ENCODE measurements at places on chromosomes 11 and 22.

DNA sequence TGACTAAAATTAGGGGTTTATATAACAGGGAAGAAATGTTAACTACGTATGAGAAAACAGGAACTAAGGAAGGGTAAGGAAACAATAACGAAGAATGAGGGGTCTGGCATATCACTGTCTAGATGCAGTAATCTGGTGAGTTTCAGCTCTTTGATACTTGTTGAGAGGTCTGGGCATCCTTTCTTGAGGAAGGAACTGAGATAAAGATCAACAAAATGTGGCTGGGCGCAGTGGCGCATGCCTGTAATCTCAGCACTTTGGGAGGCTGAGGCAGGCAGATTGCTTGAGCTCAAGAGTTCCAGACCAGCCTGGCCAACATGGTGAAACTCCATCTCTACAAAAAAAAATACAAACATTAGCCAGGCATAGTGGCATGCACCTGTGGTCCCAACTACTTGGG is 2.7 kb downstream of the DCDC1 start:
- DNase-seq = no peak

DNA sequence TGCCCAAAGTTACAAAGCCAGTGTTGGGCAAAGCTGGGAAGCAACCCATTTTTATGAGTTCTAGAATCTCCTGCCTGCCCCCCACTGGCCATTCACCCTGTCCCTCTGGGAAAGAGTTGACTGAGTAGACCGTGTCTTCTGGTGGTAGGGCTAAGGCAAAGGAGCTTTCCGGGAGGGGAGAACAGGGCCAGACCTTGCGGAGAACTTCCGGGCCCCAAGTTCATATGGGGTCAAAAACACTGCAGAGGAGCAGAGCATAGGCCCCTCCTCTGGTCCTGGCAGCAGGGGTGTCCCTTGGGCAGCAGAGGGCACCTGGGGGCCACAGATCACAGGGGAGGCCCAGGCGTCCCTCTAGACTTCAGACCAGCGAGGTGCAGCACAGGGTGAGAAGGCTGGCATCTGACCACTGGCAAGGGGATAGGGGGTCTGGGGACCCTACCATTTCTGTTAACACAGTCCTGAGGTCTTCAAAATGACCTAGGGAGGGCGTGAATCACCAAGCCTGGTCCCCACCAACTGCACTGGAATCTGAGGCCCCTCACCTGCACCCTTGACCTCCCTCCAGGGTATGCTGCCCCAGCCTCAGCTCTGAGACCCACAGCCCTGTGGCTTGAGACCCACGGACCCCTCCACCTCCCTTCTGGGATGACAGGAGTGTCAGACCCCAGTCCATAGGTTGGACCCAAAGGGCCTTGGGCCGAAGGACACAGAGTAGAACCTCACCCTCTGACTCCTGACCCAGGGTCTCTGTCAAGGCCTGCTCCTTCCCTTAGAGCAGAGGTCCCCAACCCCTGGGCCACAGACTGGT is 1.3 kb upstream of the ARAP1 start:
- no peak for DNase-seq

DNA sequence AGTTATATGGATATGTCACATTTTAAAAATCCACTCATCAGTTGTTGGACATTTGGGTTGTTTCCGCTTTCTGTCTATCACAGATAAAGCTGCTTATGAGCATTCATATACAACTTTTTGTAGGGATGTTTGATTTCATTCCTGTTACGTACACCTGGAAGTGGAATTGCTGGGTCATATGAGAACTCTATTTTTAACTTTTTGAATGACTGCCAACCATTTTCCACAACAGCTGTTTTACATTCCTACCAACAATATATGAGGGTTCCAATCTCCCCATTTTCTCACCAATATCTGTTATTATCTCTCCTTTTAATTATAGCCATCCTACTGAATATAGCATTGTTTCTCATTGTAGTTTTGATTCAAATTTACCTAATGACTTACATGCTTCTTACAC is 172.0 kb downstream of the UVRAG start:
- no peak for DNase-seq

- no peak for DNase-seq
These were observed 5.5 kb upstream of the CXCR5 start for GRCh38 chr11:118878163-118878563.

GRCh38 chr11:91446267-91446666 is 778.4 kb upstream of the FAT3 start:
- no peak for DNase-seq

DNA sequence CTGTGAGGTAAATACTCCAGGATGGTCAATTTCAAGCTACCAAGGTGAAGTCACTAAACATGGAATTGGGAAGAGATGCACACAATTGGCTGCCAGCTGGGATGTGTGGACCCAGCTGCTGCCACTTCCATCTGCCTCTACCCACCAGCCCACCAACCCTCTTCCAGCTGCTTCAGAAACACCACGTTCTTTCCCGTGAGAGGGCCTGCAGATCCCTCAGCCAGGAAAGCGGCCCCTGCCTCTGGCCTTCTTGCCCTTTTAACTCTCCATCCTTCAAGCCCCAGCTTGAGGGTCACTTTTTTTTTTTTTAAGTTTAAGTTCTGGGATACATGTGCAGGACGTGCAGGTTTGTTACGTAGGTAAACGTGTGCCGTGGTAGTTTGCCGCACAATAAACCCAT is 20.0 kb downstream of the PRG3 start:
- DNase-seq = peak; percentile 18

- DNase-seq = no peak
These were observed 192.2 kb downstream of the MIAT start for GRCh38 chr22:26849575-26849974.

DNA sequence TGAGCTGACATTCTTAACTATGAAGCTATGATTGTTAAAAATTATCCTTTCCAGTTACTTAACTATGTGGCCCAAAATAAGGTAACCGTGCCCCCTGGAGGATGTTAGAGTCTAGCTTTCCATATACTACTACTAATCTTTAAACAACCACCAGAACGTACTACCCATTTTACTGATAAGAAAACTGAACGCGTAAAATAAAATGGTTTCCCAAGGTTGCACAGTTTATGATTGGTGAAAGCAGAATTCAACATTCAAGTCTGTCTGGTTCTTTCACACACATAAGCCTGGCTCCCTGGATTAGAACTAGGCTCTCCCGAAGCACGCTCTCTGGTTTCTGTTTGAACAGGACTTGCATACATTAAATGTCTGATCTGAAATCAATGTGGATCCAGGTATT is 437.8 kb upstream of the CCDC90B start:
- peak; percentile 22 for DNase-seq

- no peak for DNase-seq
These were observed 824.5 kb downstream of the TBC1D22A start for GRCh38 chr22:47586946-47587345.

DNA sequence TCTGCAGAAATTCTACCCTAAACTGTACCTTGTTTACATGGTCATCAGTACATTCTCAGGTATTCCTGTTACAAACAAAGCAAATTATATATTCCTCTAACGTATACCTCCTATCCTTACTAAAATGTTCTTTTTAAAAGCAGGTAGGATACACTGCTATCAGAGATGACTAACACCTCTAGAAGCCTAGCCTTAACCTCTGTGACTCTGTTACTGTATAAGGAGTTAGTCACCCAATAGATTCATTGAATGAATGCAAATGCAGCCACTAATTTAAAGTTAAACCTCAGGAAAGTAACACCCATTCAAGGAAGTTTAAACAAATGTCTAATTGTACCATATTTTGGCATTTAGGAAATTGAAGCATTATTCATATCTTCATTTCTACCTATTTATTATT is 82.2 kb downstream of the FCHSD2 start:
- no peak for DNase-seq

DNA sequence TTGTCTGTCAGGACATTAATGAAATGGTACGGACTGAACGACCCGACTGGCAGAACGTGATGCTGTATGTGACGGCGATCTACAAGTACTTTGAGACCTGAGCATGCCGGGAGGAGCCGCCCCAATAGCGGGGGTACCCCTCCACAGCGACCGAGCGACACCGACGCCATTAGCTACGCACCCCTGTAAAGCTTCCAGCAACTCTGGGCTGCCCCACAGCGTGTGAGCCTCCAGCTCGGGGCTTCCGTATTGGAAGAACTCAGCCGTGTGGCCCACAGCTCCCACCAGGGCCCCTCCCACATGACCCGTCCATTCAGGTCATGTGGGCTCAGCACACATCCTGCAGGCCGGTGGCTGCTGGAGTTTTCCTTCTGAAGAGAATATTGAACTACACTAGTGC is 12.9 kb upstream of the ADORA2A start:
- no peak for DNase-seq

DNA sequence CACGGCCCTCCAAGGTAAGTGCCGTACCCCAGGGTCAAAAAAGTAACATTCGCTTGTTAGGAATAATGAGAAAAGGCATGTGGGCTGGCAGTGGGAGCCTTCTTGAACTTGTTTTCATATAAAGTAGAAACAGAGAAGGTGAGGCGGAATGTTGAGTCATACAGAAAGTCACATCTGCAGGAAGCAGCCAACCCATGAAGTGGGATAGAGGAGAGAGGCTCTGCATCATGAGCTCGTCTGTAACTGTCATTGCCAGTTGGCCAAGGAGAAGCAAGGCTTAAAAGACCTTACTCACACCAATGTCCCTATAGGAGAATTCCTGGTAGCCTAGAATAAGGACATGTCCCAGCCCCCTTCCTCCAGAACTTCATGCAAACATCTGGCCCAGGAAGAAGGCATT is 253.3 kb downstream of the BUD13 start:
- no peak for DNase-seq

- no peak for DNase-seq
These were observed 59.3 kb upstream of the NCAM1 start for GRCh38 chr11:112901924-112902323.

DNA sequence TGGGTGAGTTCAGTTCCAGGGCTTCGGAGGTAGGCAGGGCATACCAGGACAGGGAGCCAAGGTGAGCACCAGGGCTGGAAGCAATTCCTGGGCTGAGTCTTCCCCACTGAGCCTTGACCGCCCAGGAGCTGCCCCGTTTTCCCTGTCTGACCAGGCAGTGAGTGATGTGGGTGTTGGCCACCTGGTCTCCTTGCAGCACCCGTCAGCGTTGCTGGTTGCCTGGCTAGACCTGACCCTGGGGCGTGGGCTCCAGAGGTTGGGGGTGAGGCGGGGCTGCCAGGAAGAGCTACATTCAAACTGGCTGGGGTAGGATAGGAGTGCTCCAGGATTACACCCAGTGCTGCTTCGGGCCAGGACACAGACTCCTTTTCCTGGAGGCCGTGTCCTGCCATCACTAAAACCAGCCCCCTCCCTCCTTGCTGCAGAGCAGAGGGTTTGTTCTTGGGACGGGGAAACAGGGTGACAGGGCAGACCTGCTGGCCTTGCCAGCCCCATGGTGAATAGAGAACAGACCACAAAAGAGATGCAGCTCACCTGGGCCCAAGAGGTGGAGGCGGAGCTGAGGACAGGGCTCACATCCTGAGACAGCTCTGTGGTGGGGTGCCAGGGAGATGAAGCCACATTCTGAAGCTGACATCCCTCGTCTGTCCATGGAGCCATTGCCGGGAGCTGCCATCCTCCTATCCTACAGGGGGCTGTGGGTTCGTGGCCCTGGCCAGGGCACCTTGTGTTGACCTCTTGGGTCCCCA is 14.2 kb downstream of the INCENP start:
- no peak for DNase-seq

GRCh38 chr22:19959587-19960490 is 18.2 kb upstream of the TXNRD2 start:
- no peak for DNase-seq

DNA sequence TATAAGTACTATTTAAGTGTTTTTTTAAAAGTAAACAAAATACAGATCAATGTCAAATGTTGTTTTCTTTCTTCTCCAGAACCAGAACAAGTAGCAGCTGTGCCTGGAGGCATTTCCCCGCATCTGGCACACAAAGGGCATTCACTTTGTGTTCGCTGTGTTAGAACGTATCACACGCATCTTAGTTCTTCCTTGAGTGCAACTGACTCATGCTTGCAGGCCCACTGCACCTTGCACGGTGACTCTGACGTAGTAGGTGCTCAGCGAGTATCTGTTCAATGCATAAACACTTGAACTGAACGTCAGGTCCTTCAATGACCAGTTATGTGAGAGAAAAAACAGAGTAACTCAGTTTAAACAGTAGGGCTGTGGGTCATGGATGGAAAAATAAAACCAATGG is 3.5 kb downstream of the IFT27 start:
- DNase-seq = no peak

GRCh38 chr11:13338427-13339069 is 61.0 kb downstream of the BMAL1 start:
- no peak for DNase-seq

DNA sequence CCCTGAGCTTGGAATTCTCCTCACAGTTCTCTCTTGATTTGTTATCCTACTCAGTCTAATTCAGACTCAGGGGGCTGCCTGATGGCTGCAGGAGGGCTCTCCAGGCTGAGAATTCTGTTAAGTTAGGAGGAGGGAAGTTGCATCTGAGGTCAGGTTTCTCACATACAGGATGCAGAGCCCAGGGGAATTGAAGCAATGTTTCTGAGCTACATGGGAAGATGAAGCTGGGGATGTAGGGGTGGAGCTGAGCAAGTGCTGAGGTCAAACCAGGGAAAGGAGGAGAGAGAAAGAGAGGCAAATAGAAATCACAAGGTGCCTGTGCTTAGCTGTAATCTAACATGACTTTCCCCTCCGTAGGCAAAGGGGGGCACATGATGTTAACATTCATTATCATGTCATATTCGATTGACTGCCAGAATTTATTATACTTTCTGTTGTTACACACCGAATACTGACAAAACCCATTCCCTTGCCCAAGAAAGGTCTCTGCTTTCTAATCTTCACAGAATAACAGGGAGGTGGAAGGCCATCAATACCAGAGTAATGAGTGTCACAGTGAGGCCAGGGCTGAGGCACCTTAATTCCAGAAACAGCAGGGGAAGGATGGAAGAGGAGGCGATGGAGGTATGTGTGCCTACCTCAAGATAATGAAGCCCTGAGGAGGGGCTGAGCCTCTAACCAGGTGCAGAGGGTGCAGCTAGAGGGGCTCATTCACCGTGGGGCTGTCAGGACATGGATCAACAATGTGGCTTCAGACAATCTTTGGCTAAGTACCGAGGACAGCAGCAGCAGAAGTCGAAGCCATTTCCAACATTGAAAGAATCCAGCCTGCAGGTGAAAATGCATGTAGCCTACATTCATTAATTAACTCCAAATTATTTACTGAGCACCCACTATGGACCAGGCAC is 205.4 kb upstream of the SNX19 start:
- no peak for DNase-seq
